RKO (cell line): ENCODE measurements at places on chromosomes 6 and 20.

DNA sequence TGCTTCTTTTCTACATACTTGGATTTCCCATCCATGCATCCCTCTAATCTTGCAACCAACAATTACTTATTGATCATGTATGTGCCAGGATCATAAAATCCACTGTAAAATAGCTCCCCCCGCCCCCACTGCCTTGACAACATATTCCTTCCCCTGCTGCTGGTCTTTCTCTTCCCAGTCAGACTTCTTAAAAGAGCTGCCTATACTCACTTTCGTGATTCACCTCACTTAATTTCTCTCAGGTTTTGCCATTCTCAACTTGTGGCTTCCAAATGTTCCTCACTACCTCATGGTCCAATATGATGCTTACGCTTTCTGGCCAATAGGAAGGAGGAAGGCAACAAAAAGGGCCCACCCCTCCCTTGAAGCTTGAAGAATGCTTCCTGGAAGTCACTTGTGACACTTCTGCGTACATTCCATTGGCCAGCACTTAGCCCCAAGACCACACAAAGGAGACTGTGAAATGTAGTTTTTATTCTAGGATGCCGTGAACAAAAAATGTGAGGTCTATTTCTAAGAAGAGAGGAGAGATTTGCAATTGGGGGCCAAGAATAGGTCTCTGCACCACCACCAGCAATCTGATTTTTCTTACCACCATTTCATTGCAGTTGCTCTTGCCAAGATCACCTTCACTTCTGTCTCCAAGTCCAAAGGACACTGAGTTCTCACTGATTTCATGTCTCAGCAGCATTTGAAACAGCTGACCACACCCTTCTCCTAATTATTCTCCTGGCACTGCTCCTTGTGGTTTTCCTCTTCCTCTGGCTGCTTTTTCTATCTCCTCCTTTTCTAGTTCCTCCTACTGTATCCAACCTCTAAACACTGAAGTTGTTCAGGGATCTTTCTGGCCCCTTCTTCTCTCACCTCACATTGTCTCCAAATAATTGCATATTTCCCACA lies 30.8 kb downstream of the CD164 start:
- DNase-seq: no peak

GRCh38 chr6:20426177-20427082 lies 24.8 kb downstream of the E2F3 start:
- no peak for DNase-seq

DNA sequence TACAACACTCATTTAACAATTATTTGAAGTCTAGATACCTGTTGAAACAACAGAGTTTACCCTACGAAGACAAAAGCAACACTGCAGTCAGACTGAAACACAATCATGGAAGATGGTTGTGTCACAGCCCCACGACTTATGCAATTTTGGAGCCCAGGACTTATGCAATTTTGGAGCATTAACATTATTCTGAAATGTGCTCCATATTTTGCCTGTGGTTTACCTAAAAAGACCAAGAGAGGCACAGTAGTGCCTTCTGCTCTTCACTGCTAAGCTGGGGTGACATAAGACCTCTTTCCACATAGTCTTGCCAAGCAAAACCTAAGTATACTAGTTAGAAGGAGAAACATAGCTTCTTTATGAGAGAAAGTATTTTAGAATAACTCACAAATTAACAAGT lies 216.5 kb downstream of the PTPRK start:
- no peak for DNase-seq

- no peak for DNase-seq
Observed at GRCh38 chr20:49659056-49659455, 54.6 kb downstream of the B4GALT5 start.

GRCh38 chr6:101722471-101722870 lies 329.0 kb downstream of the GRIK2 start:
- DNase-seq: no peak

GRCh38 chr6:10416863-10417641 lies 2.2 kb upstream of the TFAP2A start:
- no peak for DNase-seq

- peak; percentile 64 for DNase-seq
Observed at GRCh38 chr6:129889580-129889979, 28.5 kb upstream of the TMEM244 start.

DNA sequence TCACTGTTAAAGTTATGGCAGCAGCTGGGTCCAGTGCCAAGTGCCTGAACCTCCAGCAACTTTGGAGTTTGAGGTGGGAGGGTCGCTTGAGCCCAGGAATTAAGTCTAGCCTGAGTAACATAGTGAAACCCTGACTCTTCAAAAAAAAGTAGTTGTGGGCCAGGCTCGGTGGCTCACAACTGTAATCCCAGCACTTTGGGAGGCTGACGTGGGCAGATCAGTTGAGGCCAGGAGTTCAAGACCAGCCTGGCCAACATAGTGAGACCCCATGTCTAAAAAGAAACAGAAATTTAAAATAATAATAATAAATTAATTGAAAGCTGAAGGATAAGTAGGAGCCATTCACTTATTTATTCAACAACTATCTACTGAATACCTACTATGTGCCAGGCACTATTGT lies 33.8 kb downstream of the FKBP5 start:
- DNase-seq: no peak

DNA sequence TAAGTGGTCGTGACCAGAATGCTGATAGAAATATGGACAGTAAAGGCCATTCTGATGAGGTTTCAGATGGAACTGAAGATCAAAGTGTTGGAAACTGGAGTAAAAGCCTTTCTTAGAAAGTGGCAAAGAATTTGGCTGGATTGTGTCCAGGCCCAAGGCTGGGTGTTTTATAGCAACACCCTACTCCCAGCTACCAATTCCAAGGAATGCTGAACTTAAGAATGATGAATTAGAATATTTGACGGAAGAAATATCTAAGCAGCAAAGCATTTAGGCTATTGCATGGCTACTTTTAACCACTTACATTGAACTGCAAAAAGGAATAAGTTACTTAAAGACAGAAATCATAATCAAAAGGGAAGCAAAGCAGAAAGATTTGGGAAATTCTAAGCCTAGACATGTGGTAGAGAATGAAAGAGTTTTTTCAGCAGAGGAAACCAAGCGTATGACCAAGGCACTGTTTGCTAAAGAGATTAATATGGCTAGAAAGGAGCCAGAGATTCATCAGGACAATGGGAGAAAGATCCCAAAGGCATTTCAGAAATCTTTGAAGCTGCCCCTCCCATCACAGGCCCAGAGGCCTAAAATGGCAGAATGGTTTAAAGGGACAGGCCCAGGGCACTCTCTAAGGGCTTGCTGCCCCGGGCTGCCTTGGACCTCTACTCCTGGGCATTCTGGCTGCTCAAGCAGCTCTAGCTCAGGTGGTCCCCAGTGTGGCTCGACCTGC lies 25.8 kb downstream of the SDHAF4 start:
- DNase-seq: no peak

DNA sequence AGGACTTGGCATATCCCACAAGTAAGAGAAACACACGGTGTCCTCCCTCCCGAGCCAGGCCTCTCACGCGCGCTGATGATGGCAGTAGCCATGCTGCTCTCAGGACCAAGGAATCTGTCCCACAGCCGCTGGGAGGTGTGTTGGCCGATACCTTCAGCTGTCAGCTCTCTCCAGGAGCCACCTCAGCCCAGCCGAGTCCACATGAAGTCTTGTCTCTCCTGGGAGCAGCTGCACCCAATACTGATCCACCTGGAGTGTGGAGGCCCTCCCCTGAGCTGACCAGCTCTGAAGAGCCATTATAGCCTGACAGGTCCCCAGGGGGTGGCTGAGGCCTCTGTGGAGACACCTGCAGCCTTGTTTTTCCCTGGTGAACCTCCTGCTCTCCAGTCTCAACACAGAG lies 23.8 kb upstream of the NXT1 start:
- DNase-seq: no peak

- DNase-seq: no peak
Observed at GRCh38 chr6:44268095-44268628, 2.1 kb upstream of the TMEM151B start.

DNA sequence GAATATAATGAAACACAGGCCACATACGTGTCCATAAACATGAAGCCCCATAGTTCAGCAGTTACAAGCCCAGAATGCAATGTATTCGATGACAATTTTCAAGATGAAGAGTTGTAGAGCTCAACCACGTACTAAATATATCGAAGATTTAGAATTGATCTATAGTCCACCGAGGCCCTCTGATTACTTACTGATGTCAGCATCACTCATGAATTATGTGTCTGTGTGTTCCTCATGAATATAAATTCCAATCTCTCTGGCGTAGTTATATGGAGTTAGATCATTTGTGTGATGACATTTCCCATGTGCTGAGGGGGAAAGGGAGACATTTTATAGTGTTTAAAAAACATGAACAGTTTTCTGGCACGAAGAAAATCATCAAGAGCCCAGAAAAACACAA lies 97.5 kb downstream of the PFDN4 start:
- DNase-seq: no peak

GRCh38 chr6:65700561-65700960 lies 6.5 kb downstream of the EYS start:
- DNase-seq: no peak

GRCh38 chr20:11170025-11170424 lies 496.2 kb upstream of the JAG1 start:
- no peak for DNase-seq

DNA sequence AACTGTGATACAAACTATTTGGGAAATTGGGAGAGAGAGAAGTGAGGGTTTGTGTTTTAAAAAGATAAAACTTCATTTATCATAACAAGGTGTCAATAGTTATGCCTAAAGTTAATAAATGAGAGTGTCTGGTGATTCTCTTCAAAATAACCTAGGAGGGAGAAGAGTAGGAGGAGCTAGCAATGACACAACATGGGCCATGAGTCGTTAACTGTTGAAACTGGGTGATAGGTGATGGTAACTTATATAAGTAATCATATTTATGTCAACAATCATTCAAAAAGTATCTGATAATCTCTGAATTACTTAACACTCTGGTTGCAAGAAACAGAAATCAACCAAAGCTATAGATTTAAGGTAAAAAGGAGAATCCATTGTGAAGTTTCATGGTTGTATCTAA lies 46.8 kb upstream of the INSM1 start:
- DNase-seq: no peak

- DNase-seq: no peak
Observed at GRCh38 chr6:164101859-164102258, 687.3 kb downstream of the QKI start.

DNA sequence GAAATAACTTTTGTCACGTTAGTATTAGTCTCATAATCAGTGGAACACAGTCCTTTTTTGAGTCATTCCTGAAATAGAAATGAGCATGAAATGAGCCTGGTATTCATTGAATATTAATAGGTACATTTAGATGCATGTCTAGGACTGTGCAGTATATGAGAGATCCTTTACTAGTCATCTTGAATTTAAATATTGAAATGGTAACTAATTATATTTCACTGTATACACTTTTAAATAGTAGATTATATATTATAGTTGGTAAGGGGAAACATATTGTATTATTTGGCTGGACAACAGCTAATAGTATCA lies 59.4 kb downstream of the RSPO3 start:
- no peak for DNase-seq

GRCh38 chr6:5078121-5078669 lies 6.9 kb upstream of the PPP1R3G start:
- DNase-seq: peak; percentile 11

DNA sequence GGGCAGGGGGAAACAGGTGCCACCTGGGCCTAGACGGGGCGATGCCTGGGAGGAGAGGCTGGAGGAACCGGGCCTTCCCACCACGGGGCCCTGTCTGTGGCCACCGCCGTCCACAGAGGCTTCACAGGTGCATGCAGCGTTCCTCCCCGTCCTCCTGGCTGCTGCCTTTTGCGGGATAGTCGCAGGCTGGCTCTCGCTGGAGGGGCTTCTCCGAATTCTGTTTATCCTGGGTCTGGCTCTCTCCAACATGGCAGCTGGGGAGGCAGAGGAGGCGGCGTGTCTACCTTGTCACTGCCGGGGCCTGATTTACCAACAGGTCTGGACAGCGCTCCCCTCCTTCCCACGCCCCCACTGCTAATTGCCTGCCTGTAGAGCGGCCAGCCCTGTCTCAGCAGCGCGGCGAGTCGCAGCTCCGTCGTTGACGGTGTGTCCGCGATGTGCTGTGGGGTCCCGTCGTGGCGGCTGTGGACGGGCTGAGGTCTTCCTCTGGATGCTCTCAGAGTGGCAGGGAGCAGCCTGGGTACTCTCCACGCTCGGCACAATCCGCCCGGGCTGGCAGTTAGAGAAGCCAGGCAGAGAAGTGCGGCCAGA lies 262.9 kb downstream of the TAF4 start:
- DNase-seq: no peak

DNA sequence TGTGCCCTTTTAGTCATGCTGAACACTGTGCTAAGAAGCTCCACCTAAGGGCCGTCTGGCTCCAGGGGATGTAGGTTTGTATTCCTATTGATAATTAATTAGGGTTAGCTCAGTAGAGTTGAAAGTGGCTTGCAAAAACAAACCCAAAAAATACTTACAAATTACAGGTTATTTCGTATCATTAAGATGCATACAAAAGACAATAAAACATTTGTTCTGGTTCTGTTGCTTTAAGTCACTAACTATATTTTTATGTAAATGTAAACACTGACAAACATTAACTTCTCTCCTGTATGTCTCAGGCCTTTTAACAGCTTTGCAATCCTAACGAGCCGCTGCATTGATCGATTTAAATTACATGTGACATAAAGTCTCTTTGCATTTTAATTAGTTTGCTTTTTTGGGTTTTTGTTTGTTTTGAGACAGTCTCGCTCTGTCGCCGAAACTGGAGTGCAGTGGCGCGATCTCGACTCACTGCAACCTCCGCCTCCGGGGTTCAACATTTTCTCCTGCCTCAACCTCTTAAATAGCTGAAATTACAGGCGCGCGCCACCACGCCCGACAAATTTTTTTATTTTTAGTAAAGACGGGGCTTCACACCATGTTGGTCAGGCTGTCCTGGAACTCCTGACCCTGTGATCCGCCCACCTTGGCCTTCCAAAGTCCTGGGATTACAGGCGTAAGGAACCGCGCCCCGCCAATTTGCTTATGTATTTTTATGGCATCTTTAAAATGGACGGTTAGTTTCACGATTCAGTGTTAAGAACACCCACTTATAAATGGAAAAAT lies 110.9 kb downstream of the HFE start:
- peak; percentile 76 for DNase-seq

GRCh38 chr6:142265476-142265875 lies 36.3 kb upstream of the ADGRG6 start:
- DNase-seq: no peak

GRCh38 chr6:10779076-10779475 lies 31.5 kb downstream of the TMEM14B start:
- DNase-seq: no peak

- DNase-seq: no peak
Observed at GRCh38 chr6:153044295-153044694, 41.8 kb upstream of the MTRF1L start.

GRCh38 chr6:130381459-130382380 lies 15.9 kb downstream of the TMEM200A start:
- no peak for DNase-seq

- DNase-seq: no peak
Observed at GRCh38 chr6:96537726-96538125, 16.1 kb downstream of the UFL1 start.

DNA sequence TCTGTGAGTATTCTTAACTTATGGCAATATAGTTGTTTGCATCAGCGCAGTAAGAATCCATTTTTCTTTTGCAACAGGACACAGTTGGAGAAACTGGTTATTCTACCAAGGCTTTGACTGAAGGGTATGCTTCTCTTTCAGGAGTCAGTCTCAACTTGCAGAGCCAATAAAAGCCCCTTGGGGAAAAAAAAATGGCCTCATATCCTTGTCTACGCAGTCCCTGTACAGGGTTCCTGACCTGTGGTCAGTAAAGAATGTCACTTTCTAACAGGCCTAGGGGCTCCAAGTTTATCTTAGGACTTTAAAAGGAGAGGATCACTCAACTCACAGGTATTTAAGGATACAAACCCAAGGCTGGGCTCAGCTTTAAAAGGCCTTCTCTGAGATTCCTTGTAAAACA lies 6.9 kb upstream of the RNGTT start:
- no peak for DNase-seq

GRCh38 chr20:60754856-60755255 lies 497.2 kb upstream of the CDH4 start:
- DNase-seq: no peak
